Activated CD4-positive, CD25-positive, alpha-beta regulatory T cell (primary cell): ENCODE measurements at places on chromosomes 7 and 10.

GRCh38 chr10:103554488-103555324 is 61.2 kb downstream of the NEURL1 start:
- DNase-seq, result no peak

GRCh38 chr7:25967278-25968204 is 184.5 kb upstream of the NFE2L3 start:
- DNase-seq, result no peak

DNA sequence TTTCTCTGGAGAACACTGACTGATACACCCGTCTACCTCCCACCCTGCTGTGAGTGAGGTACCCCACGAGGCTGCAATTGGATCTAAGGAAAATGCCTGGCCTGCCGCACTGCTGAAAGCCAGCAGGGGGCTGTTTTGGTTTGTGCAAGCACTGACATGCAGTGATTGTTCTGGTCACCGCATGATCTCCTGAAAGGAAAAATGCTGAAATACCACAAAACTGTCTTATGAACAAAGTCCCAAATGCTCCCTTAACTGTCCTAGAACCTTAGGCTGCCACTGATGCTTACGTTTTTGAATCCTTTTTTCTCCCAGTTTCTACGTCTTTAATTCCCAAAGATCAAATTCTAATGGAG is 132.7 kb downstream of the JCAD start:
- no peak for DNase-seq

DNA sequence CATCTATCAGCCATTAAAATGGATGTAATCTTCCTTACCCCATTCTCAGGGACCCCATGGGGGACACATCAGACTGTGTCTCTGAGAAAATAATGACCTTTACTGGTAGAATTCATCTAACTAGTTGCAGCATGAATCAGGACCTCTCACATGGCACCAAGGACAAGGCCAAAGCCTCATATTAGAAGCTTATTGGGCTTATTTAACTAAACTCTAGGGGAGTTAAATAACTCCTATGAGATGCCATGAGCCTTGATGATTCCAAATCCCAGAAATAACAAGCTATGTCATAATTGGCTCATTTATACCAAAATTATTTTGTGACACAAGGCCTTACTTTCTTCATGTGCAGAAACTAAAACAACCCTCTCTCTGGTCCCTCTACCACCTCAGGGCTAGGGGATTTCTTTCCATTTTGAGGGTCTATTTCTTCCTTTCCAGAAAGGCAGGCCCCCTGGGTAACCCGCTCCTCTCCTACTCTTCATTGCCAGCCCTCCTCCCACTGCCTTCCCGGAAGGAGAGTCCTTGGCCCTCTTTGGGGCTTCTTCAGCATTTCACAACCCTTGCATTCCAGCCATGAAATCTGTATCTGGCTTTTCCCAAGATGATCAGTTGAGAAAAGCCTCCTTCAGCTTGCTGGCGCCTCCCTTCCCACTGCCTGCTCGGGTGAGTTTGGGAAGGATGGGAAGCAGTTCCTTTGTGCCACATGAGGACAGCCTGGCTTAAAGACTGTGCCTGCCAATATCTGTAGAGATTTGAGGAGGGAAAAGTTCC is 41.8 kb upstream of the TRIM8 start:
- DNase-seq, result no peak

GRCh38 chr7:99312316-99313203 is 13.1 kb upstream of the ARPC1A start:
- peak; percentile 62 for DNase-seq

DNA sequence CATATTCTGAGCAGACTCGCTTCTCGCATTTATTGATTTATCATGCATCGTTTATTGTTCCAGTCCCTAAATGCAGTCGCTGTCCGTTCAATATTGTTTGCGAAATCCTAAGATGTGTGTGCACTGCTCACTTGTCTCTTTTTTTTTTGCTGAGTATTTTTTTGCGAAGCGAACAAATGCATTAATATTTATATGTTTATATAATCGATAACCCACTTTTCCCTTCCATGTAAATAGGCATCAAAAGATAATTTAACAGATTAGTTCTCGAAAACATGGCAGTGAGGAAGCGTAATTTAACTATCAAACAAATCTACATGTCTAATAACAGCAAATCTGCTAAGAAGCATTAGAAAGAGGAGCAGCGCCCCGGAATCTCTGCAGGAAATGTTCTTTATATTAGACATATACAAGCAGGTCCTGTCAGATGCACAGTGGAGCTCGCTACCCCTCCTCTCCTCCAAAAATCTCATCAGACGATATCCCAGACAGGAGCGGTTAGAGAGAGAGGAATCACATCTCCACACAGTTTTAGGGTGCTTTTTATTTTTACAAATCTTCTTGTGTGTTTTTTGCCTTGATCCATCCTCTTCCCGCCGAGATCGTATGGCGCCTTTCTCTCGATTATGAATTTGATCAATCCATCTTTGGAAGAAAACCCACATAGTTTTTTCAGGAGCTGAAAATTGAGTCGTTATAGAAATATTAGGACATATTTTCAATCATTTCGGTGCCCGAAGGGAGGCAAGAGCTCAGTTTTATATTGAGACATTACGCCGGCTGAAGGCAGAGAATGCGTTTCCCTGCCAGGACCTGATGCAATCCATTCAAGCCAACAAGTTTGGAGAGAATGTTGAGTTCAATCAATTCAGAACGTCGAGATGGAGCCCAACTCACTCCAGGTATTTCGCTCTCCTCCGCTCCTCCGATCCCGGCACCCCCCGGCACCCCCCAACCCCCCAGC is at the start of gene ARID5B:
ARID5B (plus strand) TSS at position 871 of the 964 bp plus-strand sequence; CDS start at position 882, 11 bp downstream.
- peak; percentile 13 for DNase-seq

GRCh38 chr7:88344956-88345832 is 38.5 kb upstream of the STEAP4 start:
- DNase-seq, result no peak

DNA sequence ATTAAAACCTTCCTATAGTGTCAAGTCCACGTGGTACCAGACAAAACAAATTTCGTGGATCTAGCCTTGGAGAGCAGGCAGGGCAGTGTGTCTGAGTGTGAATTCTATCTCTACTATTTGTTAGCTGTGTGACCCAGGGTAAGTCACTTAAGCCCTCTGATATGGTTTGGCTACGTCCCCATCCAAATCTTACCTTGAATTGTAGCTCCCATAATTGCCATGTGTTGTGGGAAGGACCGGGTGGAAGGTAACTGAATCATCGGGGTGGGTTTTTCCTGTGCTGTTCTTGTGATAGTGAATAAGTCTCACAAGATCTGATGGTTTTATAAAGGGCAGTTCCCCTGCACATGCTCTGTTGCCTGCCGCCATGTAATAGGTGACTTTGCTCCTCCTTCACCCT is 2.8 kb upstream of the NPFFR1 start:
- no peak for DNase-seq

- DNase-seq, result no peak
Measured at GRCh38 chr10:73768881-73769280, 13.0 kb upstream of the CHCHD1 start.

- peak; percentile 90 for DNase-seq
Measured at GRCh38 chr10:124388823-124389612, 29.7 kb downstream of the OAT start.

DNA sequence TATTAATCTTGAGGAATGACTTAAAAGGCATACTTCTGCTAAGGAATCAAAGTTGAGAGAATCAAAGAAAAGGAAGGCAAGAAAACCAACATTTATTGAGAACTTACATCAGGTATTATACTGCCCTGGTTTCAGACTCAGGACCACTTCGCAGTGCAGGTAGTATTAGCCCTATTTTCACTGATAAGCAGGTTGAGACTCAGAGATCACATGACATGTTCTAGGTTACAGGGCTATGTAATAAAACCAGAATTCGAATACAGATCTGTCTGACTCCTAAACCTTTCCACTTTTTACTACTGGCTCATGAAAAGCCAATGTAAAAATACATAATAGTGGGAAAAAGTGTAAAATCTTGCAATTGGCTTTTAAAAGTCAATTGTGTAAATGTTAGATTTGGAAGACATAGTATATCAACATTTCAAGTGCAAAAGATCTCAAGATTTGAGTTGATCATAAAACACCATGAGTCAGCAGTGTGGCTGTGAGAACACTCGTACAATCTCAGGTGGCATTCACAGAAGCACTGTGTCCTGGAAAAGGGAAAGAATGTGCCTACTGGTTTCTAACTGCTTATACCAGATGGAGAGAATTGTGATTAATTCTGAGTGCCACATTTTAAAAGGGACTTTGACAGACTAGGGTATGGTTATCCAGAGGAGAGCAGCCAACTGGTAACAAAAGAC is 195.8 kb upstream of the MKLN1 start:
- DNase-seq, result no peak

- DNase-seq, result no peak
Measured at GRCh38 chr7:66921396-66921917, 432 bp downstream of the TMEM248 start.

- DNase-seq, result no peak
Measured at GRCh38 chr10:71722849-71723248, 3.3 kb upstream of the C10orf105 start.

DNA sequence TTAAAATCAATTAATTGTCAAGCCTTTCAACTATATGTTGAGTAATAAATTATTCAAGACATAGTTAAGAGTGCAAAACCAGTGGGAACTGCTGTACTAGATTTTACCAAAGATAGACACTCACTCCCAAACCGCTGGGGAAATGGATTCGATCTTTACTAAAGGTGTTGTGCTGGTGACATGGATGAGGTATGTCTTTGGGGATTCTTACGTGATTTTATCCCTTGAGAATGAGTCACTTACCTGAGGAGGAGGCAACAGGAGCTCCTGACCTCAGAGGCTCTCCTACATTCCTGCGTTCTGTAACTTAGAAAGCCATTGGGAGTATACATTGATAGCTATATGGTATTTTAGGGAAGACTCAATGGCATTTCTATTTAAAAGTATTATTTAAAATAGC is 165.5 kb downstream of the PKD1L1 start:
- no peak for DNase-seq

DNA sequence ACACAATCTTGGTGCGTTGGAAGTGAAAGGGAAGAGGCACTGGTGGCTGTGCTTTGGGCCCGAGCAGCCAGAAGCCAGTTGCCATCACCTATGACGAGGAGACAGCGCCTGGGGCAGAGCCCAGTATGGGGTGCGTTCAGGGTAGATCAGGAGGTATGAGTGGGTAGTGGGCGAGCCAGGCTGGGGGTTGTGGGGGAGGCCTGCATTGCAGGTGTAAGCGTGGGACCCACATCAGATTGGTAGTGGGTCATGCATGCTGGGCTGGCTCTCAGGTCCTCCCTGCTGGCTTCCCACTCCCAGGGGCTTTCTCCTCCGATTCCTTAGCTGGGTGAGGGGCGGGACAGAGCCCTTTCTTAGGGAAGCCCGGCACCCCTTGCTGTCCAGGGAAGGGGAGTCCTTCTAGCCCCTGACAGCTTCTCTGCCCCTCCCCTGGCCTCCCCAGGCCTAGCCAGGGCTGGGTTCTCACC is 445 bp upstream of the PVRIG start:
- DNase-seq, result no peak

GRCh38 chr10:84523526-84523925 is 195.1 kb downstream of the CCSER2 start:
- no peak for DNase-seq

DNA sequence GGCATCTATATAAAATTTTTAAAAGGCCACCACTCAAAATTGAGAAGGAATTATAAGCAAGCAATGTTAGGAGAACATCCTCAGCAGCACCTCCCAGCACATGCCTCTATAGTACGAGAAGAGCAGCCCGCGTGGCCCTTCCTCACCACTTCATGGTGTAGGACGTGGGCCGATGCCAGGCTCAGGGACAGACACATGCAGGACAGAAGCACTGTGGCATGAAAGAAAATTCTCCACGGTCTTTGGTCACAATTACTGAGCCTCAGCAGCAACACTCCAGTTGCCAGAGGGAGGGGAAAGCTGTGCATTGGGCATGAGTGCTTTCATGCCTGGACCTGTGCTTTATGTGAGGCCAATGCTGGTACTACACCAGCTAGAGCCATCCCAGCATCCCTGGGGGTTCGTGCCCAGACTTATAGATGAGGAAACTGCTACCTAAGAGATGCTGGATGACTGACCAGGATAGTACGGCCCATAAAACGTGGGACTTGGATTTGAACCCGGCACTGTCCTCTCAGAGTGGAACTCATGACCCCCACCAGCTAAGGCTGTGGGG is 164.7 kb downstream of the ADAM12 start:
- no peak for DNase-seq

GRCh38 chr10:44962870-44963738 is 3.5 kb downstream of the RASSF4 start:
- no peak for DNase-seq

DNA sequence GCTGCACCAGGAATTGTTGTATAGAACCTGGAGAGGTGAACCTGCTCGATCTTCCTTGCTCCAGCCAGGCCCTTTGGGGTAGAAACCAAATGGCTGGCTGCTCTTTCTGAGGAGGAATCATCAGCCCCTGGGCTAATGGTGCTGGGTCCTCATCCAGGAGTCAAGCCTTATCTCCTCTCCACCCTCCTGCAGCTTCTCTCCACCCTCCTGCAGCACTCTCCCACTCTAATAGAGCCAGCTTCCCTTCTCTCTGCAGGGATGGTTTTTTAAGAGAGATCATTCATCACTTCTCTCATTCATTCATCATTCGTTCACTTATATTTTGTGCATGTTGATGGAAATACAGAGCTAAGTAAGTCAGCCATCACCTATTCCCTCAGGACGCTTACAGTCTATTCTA is 103.5 kb downstream of the XPNPEP1 start:
- no peak for DNase-seq

GRCh38 chr7:118478236-118478635 is 253.7 kb downstream of the ANKRD7 start:
- no peak for DNase-seq

DNA sequence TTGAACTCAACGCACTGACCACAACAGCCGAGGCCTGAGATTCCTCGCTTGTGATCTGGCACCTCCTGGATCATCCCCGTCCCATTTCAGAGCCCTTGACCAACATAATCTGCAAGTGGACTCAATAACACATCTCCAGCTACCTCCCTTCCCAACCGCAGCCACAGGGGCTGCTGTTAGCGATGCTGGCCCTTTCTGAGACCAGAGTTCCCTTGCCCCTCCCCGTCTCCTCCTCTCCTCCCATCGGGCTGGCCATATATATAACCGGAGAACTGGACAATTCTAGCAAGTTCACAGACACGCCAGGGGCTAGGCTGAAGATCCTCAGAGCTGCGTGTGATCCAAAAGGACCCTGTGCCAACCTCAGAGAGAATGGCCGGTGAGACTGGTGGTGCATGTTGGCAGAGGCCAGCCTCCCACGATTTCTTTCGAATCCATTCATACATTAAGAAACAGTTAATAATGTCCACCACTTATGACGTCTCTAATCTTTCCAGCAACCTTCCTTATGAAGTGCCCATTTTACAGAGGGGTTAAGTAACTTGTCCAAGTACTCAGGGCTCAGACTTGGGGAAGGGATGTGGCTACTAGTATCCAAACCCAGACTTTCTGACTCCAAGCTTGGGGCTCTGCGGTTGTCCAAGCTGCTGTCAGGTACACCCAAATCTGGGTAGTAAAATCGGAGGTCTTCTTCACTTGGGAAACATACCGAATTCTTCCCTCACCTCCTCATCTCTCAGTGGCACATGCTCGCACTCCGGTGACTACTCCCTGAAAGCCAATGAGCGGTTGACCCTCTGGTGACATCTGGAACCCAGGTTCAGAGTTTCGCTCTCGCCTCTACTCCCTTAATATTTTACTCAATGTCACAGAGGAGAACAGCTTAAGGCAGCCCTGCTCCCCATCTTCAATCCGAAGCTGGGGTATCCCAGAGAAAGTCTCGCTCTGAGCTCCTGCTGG is 11.2 kb upstream of the FEZF1 start:
- DNase-seq, result no peak

- DNase-seq, result no peak
Measured at GRCh38 chr10:106284802-106285587, 879.5 kb downstream of the SORCS1 start.

GRCh38 chr10:72226418-72227027 is 10.4 kb upstream of the ASCC1 start:
- DNase-seq, result no peak

- no peak for DNase-seq
Measured at GRCh38 chr10:103111918-103112877, 80.9 kb downstream of the NT5C2 start.
